ENCODE measurements at places on chromosomes 1 and 21. TPM values are rescaled to one million over a fixed set of nuclear protein-coding genes. Genes with fewer than 3 reads are reported as not detected.
A peak's percentile ranks its signal among the peaks of the same experiment; 100 is the strongest.

GRCh38 chr1:94741510-94741909 lies 78.6 kb upstream of the SLC44A3 start:
- DNase-seq, result peak; percentile 50

GRCh38 chr1:206505702-206506355 lies 1.5 kb upstream of the RASSF5 start:
- no peak for DNase-seq

GRCh38 chr1:159798893-159799292 lies 3.3 kb upstream of the FCRL6 start:
- DNase-seq, result peak; percentile 84

Gene PROX1
- total RNA-seq, result 1.5 TPM

GRCh38 chr1:169692756-169693460 lies 18.5 kb downstream of the SELL start:
- DNase-seq, result no peak

Gene STIL
- 37.9 TPM for total RNA-seq

GRCh38 chr1:230160957-230161771 lies 94.1 kb downstream of the GALNT2 start:
- DNase-seq, result no peak

Gene PGLYRP4
- total RNA-seq, result not detected

DNA sequence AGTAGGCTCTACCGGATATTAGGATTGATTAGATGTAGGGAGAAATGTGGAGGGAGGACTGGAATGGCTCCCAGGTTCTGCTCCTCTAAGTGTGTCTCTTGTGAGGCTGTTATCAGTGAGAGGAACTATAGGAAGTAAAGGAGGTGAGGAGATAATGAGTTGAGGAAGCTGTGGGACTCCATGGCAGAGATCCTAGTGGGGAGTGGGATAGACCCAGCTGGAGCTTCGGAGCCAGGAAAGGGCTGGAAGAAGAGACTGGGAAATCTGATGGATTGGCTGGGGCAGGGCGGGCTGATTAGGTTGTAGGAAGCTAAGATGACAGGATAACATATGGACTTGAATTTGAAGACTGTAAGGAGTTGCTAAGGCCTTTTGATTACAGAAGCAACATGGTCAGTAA lies 14.8 kb upstream of the BCL9 start:
- no peak for DNase-seq

Gene OR14K1
- total RNA-seq, result not detected

- no peak for DNase-seq
Measured at GRCh38 chr1:209265301-209265700, 318.2 kb upstream of the CAMK1G start.

GRCh38 chr21:17709266-17709611 lies 96.5 kb upstream of the BTG3 start:
- DNase-seq, result no peak

GRCh38 chr1:43951021-43951985 lies 4.6 kb downstream of the IPO13 start:
- peak; percentile 45 for DNase-seq

Gene SLC9C2
- not detected for total RNA-seq

Gene AGMAT
- 4.3 TPM for total RNA-seq

DNA sequence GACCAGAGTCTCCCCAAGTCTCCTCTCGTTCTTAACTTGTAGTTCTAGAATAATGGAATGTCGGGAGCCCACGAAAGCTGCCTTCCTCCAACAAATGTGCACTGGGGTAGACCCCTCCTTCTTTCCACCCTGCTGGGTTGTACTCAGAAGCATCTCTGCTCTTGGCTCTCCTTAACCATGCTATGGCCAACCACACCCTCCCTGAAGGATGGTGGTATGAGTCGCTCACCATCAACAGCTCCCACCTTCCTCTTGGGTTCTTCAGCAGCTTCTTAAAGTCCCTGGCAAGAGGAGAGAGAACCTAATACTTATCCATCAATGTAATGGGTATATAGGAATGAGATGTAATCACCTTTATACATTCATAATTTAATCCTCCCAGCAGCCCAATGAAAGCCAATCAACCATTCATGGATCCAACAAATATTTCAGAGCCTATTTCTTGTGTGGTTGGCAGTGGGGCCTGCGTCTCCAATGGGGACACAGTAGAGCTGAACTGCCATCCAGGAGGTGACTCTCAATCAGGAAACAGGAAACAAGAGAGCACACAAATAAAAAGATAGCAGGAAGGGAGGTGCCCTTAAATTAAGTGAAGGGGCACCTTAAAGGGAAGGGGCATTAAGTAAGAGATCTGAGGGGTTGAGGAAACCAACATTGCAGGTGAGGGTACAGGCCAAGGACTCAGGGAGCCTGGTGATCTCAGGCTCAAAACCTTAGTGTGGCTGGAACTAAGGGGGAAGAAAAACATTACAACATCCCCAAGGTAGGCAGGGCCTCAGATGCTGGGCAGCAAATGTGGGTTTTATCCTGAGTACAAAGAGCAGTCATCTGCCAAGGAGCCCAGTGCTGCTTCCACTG lies 64.4 kb upstream of the ETS2 start:
- no peak for DNase-seq

GRCh38 chr1:192657760-192658159 lies 21.8 kb downstream of the RGS13 start:
- DNase-seq, result peak; percentile 8

GRCh38 chr1:167057241-167057688 lies 32.9 kb downstream of the GPA33 start:
- DNase-seq, result peak; percentile 73

DNA sequence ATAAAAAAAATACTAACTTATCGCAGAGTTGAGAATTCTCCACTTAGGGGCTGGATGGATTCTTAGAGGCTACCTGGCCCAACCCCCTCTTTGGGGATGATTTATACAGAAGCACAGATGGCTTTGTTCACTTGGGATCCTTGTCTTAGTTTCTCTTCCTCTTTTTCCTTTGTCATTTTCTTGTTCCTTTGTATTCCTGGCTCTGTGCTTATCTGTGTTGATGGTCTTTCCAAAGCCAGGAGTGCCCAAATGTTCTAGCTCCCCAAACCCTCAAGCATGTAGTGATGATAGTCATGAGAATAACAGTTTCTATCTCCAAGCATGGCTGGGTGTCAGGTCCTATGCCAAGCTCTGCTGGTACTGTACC lies 27.4 kb downstream of the EPHB2 start:
- no peak for DNase-seq

- no peak for DNase-seq
Measured at GRCh38 chr1:11421443-11421842, 57.5 kb upstream of the DISP3 start.

Gene HSPA6
- 0.29 TPM for total RNA-seq

- DNase-seq, result peak; percentile 38
Measured at GRCh38 chr1:3651930-3652547, at the start of gene TP73. Gene TP73, plus strand, starts transcription at chr1:3652516. Its CDS starts 29,850 bp downstream, at chr1:3682366.

Gene TAL1
- total RNA-seq, result 0.60 TPM

- no peak for DNase-seq
Measured at GRCh38 chr1:24826510-24826909, 81.3 kb downstream of the CLIC4 start.

GRCh38 chr1:36977731-36978406 lies 56.4 kb downstream of the GRIK3 start:
- no peak for DNase-seq

DNA sequence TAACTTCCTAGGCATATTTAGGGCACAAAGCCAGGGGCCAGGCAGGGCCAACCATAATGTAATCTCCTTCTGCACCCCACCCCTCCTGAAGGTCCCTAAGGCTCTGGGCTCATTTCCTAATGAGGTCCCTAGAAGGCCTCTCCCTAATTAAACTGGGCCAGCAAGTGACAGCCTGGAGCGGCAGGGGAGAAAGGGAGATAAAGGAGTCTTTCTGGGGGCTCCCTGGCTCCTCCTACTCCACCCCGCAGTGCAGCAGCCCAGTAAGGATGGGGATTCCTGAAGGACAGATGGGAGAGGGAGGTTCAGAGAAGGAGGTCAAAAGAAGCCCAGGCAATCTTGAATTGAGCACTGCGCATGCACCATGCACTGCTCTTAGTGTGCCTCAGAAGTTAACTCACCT lies 12.8 kb downstream of the LRP8 start:
- no peak for DNase-seq

GRCh38 chr1:175823406-175823805 lies 80.0 kb upstream of the TNR start:
- DNase-seq, result no peak

GRCh38 chr1:201186192-201186591 lies 4.4 kb upstream of the IGFN1 start:
- no peak for DNase-seq
